ENCODE measurements at places on chromosomes 3 and 15.

- no peak for DNase-seq
Measured at GRCh38 chr3:31240466-31240865, 292.3 kb upstream of the STT3B start.

DNA sequence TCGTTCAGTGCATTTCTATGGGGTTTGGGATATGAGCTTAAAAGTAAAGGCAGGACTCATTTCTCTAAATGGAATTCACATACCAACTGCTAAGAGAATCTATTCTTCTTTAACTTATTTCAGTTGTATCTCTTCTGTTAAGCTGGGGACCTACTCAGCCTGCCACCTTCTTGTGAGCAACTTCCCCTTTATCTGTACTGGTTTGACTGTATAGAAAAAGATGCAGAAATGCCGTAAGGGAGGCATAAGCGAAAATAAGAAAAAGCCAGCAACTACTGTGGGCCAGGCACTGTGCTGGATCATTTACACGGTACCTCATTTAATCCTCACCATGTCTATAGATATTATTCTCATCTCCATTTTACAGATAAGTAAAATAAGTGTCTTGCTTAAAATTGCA lies 38.4 kb downstream of the RBMS3 start:
- no peak for DNase-seq

DNA sequence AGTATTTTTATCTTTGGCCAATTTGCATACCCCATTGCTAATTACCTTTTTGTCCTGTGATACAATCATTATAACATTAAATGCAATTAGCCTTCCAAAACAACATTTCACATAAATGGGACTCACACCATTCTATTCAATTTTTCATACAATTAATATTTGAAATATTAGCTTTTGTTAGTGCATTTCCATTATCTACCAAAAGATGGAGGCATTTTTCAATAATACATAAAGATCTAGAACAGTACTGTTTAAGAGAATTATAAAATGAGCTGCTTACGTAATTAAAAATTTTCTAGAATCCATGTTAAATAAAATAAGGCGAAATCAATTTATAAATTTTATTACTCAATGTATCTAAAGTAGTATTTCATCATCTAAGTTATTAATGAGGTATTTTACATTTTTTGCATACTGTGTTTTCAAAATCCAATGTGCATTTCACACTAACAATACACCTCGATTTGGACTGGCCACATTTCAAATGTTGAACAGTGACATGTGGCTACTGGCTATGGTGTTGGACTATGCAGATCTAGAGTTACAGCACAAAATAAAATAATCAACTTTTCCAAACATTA lies 74.3 kb downstream of the TJP1 start:
- DNase-seq, result no peak

- DNase-seq, result no peak
Measured at GRCh38 chr3:27392950-27393679, 23.9 kb upstream of the NEK10 start.

DNA sequence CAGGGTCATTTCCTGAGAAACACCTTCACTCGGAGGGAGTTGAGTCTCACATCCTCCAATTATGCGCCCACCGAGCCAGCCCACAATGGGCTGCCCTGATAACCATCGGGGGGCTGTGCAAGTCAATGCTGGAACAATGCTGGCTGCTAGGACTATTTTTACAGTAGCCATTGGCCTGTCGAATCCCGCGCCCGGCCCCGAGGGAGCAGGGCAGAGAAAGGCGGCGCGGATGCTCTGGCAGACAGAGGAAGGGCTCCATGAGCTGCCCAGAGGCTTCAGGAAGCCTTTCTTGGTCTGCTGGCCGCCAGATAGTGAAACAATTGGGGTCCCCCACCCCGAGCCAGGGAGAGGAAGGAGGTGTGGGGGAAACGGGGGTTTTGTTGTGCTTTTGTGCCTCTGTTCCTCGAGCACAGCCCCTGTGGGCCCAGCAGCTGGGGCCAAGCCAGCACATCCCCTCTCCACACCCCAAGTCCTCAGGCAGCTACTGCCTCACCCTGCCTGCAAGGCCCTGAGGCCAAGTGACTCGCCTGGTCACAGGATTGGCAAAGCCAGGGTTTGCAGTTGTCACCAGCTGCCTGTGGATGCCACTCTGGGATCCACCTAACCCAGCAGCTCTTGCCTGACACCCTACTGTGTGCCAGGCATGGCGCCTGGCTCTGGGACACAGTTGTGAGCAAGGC lies 39.0 kb downstream of the SLC6A6 start:
- DNase-seq, result no peak

DNA sequence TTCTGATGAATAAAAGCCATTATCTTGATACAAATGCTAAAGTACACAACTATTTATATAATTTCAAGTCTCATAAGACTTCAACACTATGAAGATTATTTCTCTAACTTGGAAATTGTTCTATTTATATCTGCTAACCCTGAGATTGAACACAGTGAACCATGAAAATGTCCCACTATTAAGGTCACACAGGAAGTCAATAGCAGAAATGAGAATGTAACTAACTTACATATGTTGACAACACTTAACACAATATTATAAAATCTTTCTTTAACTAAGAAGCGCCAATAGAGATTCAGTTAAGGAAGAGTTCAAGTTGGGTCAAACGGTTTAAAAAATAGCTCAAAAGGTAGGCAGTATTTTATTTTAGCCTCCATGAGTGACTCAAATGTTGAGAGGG lies 551.8 kb upstream of the CBLB start:
- DNase-seq, result no peak

DNA sequence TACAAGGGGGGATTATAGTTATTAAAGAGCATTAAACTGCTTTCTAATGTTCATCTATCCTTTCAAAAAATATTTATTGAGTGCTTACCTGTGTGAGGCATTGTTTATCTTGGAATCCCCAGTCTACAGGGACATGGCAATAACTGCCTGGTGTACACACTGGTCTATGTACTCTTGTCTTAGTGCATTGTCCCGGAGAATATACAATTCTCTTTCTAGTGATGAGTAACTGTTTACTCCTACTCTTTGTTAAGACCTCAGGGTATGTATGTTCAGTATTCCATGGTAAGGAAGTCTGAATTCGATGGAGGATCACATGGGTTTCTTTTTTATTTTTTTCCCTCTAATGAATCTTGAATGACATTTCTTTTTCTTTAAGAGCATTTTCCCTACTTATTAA lies 772.4 kb upstream of the NR2F2 start:
- no peak for DNase-seq

- no peak for DNase-seq
Measured at GRCh38 chr3:15476378-15476777, 45.1 kb downstream of the COLQ start.

DNA sequence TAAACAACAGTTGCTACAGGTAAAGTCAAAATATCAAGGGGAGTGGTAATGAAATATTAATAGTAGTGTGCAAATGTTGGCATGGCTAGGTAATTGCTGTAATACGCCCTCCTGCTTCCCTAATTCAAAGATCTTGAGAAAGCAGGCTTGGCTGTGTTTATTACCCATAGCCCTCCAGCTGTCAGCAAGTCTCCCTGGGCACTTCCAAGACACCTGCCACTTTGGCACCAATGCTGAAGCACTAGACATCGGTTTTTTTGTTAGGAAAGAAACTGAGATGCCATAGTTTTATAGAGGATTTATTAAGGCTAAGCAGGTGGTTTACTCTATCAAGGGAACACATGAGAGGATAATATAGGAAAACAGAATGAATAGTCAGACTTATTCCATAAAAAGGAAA lies 64.4 kb downstream of the P2RY1 start:
- no peak for DNase-seq

- no peak for DNase-seq
Measured at GRCh38 chr3:73433079-73433478, 191.7 kb downstream of the PDZRN3 start.

GRCh38 chr3:166962911-166963310 lies 417.2 kb downstream of the ZBBX start:
- DNase-seq, result no peak

DNA sequence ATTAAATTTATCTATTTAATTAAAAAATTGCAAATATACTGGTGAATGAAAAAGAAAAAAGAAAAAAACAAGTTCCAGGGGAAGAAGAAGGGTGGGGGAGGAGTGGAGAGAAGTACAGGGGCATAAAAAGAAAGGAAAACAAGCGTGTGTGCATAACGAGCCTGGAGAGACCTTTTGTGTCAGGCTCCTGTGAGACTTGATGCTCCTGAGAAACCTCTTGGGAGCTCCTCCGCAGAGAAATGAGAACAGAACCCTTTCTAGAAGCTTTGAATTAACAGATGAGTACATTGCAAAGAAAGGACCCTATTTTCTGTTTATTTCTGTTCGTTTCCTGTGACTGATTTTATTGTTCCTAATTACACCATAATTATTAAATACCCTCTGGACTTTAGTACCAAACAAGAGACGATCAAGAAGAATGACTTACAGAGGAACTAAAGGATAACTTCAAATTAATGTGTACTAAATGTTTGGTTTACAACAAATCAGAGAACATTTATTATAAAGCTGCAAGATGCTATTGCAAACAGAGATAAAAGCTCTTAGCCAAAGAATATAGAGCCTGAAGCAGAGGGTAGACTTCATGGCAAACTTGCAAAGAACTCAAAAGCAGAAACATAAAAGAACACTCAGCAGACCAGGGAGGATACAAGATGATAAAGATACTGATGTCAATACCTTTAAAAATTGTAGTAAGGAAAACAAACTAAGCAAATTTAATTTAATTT lies 74.7 kb downstream of the DPPA2 start:
- no peak for DNase-seq

DNA sequence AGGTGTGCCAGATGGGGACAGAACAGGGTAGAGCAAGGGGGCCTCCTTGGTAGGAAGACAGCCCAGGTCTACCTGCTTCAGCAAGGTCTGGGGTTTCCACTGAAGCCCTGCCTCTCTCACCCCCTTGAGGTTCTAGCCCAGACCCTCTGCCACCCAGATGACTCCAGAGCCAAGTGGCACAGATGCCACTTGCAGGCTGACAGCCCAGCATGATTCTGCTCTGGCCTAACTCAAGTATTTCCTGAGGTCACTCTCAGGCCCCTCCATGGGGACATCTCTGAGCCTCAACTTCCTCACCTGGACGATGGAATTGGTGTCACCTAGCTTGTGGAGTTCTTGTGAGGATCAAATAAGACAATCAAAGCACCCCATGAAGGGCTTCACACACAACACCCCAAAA lies 23.9 kb downstream of the PLXNB1 start:
- no peak for DNase-seq

- DNase-seq, result no peak
Measured at GRCh38 chr15:79680720-79681119, 216.1 kb downstream of the MTHFS start.

DNA sequence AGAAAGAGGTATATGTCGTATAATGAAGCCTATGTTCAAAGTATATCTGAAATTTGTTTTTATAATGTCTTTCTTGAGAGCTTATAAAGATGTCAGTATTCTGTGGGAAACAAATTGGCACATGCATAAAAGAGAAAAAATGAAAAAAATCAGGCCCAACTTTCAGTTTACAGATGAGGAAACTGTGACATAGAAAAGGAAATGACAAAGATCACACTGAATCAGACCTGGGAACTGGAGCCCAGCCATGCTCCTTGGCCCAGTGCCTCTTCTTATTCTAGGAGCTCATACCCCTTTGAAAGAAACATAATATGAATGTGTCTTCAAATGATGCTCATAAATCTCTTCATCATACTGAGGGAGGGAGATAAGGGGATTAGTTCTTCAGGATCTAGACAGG lies 48.4 kb downstream of the TMEM44 start:
- DNase-seq, result no peak

DNA sequence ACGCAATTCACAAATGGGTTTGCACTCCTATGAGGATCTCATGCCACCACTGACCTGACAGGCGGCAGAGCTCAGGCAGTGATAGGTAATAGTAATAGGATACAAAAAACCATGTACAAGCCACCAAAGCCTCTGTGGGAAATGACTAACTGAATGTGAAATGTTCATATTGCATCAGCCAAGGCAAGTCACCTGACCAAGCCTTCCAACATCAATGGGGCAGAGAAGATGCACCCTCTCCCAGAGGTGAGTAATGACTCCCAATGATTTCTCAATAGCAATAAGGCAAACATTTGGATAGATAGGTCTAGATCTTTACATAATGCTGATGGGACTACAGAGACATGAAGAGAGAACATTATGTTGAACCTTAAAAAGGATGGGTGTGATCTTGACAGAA lies 14.9 kb downstream of the CNTN3 start:
- no peak for DNase-seq

GRCh38 chr15:69410248-69410874 lies 3.8 kb upstream of the KIF23 start:
- DNase-seq, result no peak

- no peak for DNase-seq
Measured at GRCh38 chr15:39888243-39888642, 31.8 kb downstream of the GPR176 start.

DNA sequence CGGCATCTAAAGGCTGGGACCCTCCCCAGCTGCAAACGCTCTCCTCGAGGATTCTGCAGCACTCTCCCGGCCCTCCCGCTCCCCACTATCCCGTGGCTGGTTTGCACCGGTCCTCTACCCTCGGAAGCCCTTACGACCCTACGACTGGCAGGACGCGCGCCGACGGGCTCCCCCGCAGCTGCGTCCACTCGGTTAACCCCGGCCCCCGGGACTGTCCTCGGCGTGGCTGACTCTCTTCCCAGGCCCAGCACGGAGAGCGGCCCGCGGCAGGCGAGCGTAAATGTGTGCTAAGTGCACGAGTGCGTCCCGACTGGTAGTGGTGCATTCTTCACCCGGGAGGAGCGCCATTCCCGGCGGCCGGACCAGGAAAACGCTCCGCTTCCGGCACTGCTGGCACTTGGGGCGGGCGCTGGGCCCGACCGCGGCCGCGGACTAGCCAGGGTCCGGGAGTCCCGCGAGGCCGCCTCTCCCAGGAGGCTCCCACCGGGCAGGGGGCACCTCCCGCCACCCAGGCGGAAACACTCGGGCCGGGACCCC lies 508 bp downstream of the GORASP1 start:
- DNase-seq, result no peak

DNA sequence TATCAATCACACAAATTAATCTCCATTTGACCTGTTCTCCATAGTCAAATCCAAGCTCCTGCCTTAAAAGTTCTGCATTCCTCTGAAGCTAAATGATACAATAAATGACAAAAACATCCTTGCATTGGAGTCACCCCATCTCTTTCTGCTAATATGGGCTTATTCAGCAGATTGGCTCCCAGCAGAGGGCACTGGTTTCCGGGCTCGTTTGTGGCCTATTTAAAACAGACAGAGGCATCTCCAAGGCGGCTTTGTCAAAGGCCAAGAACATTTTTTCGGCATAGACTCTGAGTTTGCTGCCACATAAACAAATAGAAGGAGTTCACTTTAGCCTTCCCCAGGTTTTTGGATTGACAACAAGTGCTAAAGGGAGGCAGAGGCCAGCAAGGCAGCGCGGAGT lies 204.4 kb upstream of the RASGRP1 start:
- DNase-seq, result no peak

GRCh38 chr3:175233957-175234940 lies 375.1 kb downstream of the NAALADL2 start:
- no peak for DNase-seq

GRCh38 chr15:52246686-52247431 lies 48.7 kb downstream of the MYO5C start:
- DNase-seq, result no peak

DNA sequence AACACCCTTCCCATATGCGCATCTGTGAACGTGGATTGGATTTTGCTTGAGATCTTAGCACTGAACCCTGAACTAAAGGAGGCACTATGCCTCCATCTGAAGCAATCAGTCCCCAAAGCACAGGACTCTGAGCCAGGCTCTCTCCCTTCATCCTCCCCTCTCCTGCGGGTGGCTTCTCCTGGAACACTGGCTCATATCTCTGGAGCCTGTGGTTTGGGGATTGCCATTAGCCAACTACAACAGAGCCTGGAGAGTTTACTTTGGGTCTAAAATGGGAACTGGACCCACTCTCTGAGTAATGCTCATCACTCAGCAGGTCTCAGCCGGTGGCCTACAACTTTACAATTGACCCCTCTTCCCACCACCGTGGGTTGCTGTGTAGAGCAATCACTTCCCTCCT lies 190.8 kb upstream of the HES1 start:
- no peak for DNase-seq

Measured in effector memory CD8-positive, alpha-beta T cell (primary cell).